Activated CD4-positive, alpha-beta T cell treated with anti-CD3 and anti-CD28 coated beads for 48 hours (primary cell): ENCODE measurements at places on chromosomes 7 and 10.

GRCh38 chr10:111233439-111233838 is 156.6 kb downstream of the ADRA2A start:
- DNase-seq = no peak

GRCh38 chr7:47379629-47380324 is 202.1 kb downstream of the TNS3 start:
- DNase-seq = no peak

- DNase-seq = no peak
Observed at GRCh38 chr10:107548301-107548700, 383.8 kb upstream of the SORCS1 start.

- DNase-seq = no peak
Observed at GRCh38 chr7:117564080-117564479, 84.3 kb downstream of the CFTR start.

DNA sequence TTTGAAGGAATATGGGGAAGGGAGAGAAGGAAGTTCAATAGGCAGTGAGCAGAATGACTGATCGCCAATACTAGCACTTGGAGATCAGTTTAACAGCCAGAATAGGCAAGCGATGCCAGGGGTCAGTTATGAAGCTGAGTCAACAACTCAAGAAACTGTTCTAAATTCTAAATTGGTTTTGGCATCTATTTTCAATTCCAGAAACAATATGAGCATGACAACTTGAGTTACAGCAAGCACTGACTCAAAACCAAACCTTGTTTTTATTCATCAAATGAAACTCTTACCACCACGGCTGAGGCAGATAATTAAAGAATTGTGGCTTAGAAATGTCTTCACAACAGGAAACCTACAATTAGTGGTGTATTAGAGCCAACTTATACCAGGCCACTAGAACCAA is 180.5 kb upstream of the ASAH2 start:
- DNase-seq = peak; percentile 31

DNA sequence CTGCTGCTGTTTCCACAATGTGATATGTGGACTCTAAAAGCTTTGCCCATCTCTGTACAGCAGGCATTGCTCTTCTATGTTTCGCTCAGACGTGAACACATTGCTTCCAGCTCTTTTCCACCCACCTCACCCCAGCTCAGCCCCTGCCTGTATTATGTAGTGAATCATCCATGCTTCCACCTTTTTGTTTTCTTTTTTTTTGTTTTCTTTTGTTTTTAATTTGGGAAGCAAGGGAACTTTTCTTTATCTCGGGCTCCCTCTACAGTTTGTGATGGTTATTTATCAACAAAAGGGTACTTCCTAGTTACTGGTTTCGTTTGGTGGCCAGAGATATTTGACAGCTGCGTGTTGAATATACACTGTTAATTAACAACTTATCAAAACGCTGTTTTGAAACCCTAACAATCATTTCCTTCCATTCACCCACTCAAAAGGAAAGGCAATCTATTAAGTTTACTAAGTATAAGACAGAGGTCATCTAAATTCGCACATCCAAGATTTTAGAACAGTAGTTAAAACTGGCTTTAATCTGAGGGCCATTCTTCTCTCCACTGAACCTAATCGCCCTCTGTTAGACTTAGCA is 127.9 kb upstream of the STK17A start:
- DNase-seq = no peak

DNA sequence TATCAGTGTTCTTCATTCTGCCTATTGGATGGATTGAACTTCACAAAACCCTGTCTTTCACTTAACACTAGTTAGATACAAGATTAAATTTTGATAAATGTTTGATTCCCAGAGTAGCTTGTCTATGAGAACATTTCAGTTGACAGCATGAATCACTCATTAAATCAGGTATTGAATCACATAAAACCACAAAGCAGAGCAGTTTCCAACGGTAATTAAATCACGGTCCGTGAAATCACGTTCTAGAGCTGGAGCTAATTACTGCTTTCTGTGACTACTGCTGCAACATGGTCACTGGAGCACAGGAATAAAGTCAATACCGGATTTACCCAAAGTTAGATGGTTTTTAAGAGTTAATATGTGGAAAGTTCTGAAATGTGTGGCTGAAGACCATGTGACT is 257.8 kb upstream of the PCDH15 start:
- no peak for DNase-seq

GRCh38 chr7:27148031-27148755 is 619 bp upstream of the HOXA6 start:
- DNase-seq = no peak

- DNase-seq = peak; percentile 78
Observed at GRCh38 chr10:6204063-6204340, 1.3 kb downstream of the PFKFB3 start.

- DNase-seq = peak; percentile 2
Observed at GRCh38 chr10:59362959-59363381, 621 bp upstream of the FAM13C start.

- no peak for DNase-seq
Observed at GRCh38 chr10:127024685-127025435, 119.6 kb downstream of the DOCK1 start.

DNA sequence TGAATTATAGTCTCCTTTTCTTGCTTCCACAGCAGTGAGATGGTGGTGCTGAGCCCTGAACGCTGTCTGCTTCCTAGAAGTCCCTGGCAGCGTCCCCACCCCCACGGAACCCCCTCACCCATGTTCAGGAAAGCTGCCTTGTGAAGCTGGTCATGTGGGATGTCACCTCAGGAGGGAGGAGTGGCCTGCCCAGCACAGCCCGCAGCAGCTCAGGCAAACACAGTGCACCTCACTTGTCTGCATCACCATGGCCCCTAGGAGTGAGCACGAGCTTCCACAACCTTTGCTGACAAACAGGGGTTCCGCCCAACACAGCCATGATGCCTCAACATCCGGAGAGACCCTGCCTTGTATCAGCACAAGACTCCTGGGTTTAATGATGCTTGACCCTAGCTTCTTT is 508.9 kb downstream of the RPS24 start:
- no peak for DNase-seq

DNA sequence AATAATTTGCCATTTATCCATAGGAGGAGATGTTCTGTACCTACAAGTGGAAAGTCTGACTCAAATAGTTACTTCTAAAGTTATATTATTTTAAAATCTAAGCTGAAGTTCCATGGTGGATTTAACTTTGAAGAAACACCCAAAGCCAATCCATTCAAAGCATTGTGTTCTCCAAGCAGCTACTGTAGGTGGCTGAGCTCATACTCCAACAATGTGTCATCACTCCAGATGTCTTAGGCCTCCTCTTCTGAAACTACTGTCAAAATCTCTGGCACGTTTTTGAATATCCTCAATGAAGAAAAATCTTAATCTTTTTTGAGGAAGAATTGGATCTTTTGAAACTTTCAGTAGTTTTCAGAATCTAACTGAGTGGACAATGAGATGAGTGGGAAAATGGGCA is 169.1 kb downstream of the PTEN start:
- DNase-seq = no peak

- no peak for DNase-seq
Observed at GRCh38 chr10:131167036-131167860, 144.3 kb downstream of the TCERG1L start.

GRCh38 chr10:788796-789748 is 99.6 kb upstream of the DIP2C start:
- peak; percentile 64 for DNase-seq

DNA sequence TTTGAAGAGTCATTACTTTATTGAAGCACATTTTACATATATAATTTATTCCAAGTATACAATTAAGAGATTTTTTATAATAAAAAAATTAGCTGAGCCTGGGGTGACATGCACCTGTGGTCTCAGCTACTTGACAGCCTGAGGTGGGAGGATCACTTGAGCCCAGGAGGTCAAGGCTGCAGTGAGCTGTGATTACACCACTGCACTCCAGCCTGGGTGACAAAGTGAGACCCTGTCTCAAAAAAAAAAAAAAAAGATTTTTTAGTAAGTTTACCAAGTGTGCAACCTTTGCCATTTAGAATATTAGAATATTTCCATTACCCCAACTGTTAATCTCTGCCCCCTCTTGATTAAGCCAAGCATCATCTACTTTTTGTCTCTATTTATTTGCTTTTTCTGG is 196.0 kb downstream of the CCSER2 start:
- DNase-seq = no peak

- DNase-seq = no peak
Observed at GRCh38 chr10:50316695-50317648, 65.7 kb upstream of the ASAH2 start.

- DNase-seq = peak; percentile 88
Observed at GRCh38 chr10:6052247-6053221, 9.6 kb downstream of the IL2RA start.

DNA sequence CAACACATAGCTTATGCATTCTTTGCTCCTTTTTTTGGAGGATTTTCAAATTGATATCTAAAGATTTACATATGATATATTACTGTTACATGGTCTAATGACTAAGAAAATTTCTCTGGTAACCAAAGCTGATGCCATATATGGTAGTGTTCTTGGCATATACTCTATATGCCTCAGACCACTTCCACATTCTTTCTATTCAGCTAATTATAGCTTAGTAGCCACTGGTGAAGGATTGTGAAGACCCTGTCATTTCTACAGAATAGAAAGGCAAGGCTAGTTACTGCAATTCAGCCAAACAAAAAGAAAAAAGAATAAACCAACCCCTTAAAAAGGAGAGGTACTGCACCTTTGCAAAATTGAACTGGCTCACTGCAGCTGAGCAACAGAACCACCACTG is 3.7 kb downstream of the PURB start:
- DNase-seq = no peak

GRCh38 chr10:3961082-3961481 is 176.1 kb upstream of the KLF6 start:
- DNase-seq = no peak
